ENCODE measurements at places on chromosomes 12 and 14.

- DNase-seq, result no peak
These were observed 55.5 kb upstream of the AVPR1A start for GRCh38 chr12:63206494-63206893.

GRCh38 chr12:533718-534117 lies 74.0 kb downstream of the B4GALNT3 start:
- no peak for DNase-seq

GRCh38 chr12:108106599-108106998 lies 22.5 kb upstream of the WSCD2 start:
- no peak for DNase-seq

GRCh38 chr14:92650581-92651105 lies 97.8 kb downstream of the LGMN start:
- no peak for DNase-seq
